NCI-H1436 treated with DMSO at 0.1 percent for 48 hours (cell line): ENCODE measurements at places on chromosomes 3 and 15.

DNA sequence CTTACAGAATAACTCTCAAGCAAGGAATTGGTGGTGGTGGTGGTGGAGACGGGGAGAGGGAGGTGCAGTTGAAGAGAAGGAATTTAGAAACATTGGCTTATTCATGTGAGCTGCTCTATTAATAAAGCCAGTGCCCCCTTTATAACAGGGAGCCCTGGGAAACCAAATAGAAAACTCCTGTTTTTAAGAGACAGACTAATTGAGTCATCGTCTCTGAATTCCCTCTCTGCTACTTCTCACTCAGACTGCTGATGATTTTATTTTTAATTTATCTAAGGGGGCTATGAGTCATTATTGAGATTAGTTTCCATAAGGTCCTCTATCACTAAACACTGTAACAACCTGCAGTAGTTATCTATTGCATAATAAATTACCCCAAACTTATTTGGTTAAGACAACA, 145.9 kb upstream of the GALNT15 start:
- no peak for DNase-seq

GRCh38 chr3:187027531-187028278, 97.4 kb downstream of the ST6GAL1 start:
- no peak for DNase-seq

GRCh38 chr15:75313116-75313845, 22.6 kb upstream of the COMMD4 start:
- no peak for DNase-seq

DNA sequence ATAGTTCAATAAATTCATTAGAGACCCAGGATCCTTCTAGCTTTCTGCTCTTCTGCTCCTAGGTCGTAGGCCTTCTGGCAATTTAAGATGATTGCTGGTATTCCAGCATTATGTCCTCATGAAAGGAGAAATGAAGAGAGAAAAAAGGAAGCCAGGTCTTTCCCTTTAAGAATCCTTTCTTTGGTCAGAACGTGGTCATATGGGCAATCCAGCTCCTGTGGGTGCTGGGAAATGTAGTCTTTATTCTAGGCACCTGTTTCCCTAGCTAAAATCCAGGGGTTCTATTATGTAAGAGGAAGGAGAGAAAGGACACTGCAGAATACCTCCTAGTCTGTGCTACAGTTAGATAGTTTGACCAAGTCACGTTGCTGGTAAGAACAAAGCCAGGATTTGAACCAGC, 35.5 kb upstream of the NR1I2 start:
- DNase-seq: no peak

GRCh38 chr15:78004919-78005634, 72.4 kb downstream of the TBC1D2B start:
- DNase-seq: no peak

GRCh38 chr15:80581976-80582375, 113.1 kb upstream of the ABHD17C start:
- DNase-seq: no peak

- DNase-seq: no peak
These were observed 594.9 kb upstream of the SUCLG2 start for GRCh38 chr3:68249265-68249664.

DNA sequence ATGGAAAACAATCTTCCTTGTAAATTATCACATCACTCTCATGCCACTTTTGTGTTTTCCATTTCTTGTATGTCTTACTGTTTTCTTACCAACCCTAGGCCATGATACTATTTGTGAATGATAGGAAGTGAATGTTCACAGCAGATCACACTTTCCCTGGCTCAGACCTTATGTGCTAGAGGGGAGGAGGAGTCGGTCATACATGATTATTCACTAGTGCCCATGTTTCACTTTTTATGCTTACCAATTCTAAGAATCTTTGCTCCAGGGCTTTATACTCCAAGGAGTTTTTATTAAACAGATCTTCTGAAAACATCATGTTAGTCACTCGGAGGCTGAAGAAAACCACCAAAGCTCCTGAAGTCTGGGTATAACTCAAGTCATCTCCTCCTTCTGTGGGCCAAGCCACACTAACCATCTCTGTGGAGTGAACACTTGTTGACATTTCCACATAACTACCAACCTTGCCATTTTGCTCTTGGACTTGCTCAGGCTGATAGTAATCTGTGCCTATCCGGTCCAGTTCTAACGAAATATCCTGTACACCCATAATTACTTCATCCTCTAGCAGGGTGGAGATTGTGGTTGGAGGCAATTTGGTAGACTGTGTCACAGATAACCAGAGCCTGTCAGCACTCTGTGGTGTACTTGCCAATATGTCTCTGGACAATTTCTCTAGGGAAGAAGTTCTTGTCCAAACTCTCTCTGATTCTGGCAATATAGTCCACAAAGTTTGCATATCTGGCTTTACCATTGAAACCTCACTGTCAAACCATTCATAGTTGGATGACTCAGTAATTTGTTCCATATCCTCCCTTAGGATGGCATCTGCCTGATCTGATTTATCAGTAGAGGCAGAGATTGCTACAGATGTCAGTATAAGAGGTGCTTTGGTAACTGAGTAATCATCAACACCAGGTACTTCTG, 76.8 kb downstream of the IMPG2 start:
- no peak for DNase-seq

DNA sequence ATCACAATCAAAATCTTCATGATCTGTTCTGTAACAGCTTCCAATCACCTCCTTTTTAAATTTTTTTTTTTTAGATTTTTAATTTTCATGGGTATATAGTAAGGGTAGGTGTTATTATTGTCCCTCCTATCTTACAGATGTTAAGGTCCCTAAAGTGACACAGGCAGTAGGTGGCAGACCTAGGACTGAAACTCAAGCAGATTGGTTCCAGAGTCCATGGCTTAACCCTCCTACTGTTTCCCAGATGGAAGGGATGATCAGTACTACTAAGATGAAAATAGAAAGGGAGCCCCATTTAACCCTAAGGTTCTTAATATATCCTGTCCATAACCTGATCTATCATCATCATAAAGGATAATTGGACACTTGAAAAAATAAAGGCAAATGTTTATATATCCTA, 57.1 kb downstream of the CHAC1 start:
- DNase-seq: no peak

GRCh38 chr3:127790882-127791183, 31.5 kb downstream of the MGLL start:
- DNase-seq: no peak

DNA sequence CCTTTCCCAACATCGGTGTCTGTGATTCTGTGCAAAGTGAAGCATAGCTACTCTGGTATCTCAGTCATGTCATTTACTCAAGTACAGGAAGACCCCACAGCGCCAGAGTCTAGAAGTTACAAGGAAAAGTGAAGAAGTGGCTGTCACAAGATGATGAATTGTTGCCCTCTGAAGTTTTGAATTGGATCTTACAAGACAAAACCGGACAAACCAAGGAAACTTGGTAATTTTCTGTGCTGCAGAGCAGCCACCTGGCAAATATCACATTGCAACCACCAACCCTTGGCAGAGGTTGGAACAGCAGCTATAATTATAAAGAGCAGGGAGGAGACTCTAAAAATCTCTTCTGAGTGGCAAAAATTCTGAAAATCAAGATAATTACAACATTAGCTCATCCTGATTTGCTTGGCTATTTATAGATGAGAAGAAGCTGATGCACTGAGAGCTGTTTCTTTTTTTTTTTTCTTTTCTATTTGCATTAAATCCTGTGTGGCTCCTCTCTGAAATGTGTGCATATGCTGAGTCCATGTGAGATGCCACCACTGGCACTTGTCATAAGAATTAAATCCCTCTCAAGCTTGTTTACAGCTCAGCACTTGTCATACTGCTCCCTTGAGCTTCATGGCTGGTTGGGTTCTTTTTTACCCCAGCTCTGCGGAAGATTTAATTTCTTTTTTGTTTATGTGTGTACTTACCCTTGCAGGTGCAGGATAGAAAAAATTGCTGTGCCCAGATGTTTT, 68.0 kb upstream of the MNS1 start:
- DNase-seq: no peak

DNA sequence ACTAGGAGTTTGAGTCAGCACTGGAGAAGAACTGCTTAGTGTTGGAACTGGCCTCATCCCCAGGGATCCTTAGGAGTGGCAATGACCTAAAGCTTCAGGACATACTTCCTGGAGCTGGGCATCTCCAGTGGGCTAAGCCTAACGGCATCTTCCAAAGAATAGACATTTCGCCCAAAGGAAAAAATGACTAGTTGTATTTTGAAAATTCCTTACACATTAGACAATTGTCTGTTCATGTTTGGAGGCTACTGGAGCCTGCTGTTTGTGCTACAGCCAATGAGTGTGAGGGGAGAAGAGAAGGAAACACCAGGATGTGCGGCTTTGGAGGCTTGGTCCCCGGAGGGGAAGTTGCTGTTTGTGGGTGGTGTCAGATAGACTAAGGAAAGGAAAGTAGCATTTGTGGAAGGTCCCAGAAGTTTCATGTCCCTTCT, 77.6 kb downstream of the POLR2M start:
- DNase-seq: no peak

- no peak for DNase-seq
These were observed 73.2 kb downstream of the CORO2B start for GRCh38 chr15:68651916-68652525.

DNA sequence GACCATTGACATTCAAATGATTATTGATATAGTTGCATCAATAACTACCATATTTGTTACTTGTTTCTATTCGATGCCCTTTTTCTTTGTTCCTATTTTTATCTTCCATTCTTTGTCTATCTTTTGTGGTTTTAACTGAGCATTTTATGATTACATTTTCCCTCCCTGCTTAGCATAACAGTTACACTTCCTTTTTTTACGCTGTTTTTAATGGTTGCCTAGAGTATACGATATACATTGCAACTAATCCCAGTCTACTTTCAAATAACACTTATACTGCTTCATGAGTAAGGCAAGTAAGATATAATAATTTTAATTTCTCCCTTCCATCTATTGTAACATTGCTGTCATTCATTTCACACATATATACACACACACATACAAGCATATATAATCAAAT, 26.3 kb downstream of the COL6A6 start:
- no peak for DNase-seq

- no peak for DNase-seq
These were observed 100.8 kb upstream of the AZI2 start for GRCh38 chr3:28449398-28449797.

DNA sequence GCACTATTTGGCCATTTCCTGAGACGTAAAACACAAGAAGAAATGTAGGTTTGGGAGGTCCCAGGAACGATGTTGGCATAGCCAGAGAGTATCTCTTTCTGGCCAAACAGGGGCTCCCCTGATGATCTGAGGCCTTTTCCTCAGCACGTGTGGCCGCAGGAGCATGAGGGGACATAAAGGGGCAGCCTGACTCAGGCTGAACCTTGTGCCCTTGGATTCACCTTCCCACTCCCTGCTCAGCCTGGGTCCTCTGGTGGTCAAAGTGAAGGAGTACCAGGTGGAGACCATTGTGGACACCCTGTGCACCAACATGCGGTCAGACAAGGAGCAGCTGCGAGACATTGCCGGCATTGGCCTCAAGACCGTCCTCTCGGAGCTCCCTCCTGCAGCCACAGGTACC, 10.6 kb downstream of the CAND2 start:
- DNase-seq: no peak

DNA sequence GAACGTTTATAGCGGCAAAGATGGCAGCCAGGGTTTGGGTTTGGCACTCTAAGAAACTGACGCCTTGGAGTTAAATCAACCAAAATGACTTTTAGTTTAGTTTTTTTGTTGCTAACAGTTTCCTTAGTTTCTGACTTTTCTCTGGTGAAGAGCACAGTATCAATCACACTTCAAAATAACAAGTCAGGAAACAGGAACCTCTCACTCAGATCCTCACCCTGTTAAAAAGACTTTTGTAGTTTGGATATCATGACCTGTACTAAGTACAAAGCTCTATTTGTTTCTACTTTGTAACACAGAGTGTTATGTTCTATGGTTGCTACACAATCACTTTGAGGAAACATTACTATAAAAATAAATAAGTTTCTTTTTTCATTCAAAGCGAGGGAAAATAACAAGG, 51.1 kb downstream of the ATP10A start:
- no peak for DNase-seq

DNA sequence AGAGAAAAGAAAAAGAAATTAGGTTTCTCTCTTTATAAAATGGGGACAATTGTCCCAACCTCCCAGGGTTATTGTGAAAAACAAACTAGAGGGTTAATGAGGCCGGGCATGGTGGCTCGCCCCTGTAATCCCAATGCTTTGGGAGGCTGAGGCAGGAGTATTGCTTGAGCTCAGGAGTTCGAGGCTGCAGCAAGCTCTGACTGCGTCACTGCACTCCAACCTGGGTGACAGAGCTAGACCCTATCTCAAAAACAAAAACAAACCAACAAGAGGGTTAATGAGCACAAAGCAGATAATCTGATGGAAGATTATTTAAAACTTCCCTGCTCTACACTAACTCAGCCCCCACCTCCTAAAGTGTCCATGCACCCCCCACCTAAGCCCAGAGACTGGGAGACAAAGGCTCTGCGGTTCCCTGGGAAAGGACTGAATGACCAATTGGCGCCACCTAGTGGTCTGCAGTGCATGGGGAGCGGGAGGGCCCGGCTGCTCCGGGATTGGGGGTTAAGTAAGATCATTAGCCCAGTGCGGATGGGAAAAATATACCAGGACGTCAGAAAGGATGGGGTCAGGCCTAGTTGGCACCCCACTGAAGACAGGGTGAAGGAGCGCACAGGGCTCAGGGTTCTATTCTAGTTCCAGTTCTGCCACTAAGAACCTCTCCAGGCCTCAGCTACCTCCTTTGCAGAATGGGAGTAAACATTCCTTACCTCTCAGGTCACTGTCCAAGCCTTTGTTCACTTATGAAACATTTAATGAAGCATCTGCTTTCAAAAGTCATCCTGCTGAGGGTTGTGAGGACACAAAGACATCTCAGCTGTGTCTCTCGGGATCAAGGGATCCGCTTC, 15.6 kb downstream of the PIF1 start:
- DNase-seq: no peak

DNA sequence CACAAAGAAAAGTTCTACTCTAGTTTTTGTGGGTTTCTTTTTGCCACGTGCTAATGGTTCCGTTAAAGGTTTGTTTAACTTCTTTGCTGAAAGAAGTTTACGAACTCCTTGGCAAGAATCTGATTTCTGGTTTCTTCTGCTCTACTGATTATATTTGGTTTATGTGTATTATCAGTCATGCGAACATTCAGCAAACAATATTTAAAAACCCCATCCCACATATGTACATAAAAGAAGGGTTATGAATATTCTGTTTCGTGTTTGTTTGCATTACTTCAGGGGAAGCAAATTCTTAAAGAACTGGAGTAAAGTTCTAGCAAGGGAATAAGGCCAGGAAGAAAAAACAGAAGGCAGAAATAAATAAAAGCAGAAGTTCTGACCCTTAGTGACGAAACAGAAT, 9.8 kb downstream of the LARS2 start:
- no peak for DNase-seq

DNA sequence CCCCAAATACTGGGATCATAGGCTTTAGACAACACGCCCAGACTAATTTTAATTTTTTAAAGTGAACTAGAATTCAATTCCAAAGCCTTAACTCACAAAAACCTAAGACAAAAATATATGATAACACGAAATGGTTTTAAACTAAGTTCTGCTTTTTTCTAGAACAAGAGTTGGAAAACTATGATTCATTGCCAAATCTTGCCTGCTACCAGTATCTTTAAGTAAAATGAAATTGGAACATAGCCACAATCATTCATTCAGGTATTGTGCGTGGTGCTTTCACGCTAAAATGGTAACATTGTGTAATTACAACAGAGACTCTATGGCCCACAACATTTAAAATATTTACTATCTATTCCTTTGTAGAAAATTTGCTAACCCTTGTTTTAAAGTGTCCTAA, 488.0 kb upstream of the ZNF385D start:
- DNase-seq: no peak

- DNase-seq: no peak
These were observed 100.9 kb upstream of the ROPN1 start for GRCh38 chr3:124092811-124093210.

- no peak for DNase-seq
These were observed 222.0 kb downstream of the GABRB3 start for GRCh38 chr15:26550880-26551279.
